ENCODE measurements at places on chromosomes 5 and 9.
A peak's percentile ranks its signal among the peaks of the same experiment; 100 is the strongest.

- DNase-seq: peak; percentile 23
Measured at GRCh38 chr9:112380825-112381221, 915 bp downstream of the HSDL2 start.

DNA sequence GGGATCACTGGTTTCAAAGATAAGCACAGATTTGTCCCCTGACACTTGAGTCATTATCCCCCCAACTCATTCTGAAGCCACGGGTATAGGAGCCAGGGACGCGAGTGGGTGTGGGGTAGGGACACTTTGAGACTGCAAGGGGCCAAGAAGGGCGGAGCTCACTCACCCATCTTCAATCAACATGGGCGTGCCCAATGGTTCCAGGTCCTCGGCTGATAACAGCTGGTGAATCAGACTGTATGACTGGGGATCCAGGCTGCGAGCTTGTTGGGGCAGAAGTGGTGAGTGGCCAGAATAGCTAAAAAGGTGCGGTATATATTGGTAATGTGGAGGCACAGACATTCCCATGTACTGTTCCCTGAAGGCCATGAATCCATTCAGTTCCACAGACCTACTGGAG, 30.7 kb upstream of the NR5A1 start:
- DNase-seq: no peak

DNA sequence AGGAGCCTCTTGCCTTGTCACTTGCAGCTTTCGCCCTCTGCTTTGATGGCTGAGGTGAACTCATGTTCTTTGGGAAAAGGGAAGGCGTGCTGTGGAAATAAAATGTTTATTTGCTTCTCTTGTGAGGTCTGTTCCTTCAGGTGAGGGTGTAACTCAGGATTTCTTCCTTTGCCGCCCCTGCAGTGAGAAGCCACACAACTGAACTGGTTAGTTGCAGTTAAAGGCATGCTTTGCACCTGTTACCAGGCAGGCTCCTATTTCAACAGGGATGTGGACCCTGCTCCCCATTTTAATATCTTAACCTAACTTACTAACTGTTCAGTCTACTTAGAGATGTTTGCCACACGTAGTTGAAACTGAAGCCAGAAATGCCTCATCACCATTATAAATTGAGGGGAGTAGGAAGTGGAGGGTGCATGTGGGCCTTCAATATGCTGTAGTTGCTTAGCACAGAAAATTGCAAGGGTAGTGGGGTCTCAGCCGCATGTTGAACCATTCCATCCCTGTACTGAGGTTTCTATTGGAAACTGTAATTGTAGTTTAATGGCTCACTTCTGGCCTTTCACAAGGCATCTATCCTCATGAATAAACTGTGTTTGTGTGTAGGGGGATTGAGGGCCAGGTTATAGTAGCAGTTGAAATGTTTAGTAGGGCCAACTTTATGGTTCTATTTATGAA, 7.9 kb downstream of the RACK1 start:
- no peak for DNase-seq

DNA sequence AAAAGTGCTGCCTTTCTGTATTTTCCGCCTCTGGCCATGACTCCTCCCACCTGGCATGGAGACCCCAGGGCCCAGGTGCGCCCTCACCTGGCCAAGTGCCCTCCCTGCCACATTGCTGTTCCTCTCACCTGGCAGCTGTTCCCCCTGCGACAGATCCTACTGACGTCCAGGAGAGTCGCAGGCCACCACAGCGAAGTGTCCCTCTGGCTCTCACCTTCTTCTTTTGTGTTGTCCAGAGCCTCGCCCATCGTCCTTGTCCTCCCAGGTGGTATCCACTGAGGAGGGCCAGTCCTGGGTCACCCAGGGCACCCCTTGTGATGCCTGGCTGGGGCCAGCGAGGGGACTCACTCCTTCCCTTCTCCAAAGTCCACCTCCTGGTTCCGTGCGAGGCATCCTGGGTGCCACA, 2.6 kb downstream of the NKD2 start:
- peak; percentile 52 for DNase-seq

- DNase-seq: no peak
Measured at GRCh38 chr5:176740702-176741496, 69.5 kb upstream of the UNC5A start.

GRCh38 chr9:108477529-108478006, 378.2 kb downstream of the ACTL7B start:
- no peak for DNase-seq

- DNase-seq: peak; percentile 72
Measured at GRCh38 chr9:109001275-109001676, 12.0 kb downstream of the CTNNAL1 start.

GRCh38 chr5:149240354-149240998, 31.2 kb upstream of the AFAP1L1 start:
- no peak for DNase-seq
